ENCODE measurements at places on chromosomes 6 and 20.

DNA sequence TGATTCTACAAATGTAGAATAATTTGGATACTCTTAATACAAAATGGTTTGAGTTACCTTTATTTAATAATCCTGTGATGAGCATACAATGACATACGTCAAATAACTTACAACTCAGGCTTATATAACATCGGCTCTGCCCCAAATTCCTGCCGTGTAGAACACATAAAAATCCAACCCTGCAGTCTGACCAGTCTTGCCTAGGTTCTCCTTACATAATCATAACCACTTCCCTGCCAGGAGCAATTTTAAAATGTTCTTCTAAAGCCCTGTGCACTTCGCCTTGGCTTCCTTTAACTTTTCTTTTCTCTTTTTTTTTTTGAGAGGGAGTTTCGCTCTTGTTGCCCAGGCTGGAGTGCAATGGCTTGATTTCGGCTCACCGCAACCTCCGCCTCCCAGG, 16.2 kb upstream of the IER3 start:
- DNase-seq = no peak

- no peak for DNase-seq
Observed at GRCh38 chr6:3081960-3082359, 13.7 kb downstream of the RIPK1 start.

- no peak for DNase-seq
Observed at GRCh38 chr6:157221049-157221816, 102.1 kb downstream of the TMEM242 start.

DNA sequence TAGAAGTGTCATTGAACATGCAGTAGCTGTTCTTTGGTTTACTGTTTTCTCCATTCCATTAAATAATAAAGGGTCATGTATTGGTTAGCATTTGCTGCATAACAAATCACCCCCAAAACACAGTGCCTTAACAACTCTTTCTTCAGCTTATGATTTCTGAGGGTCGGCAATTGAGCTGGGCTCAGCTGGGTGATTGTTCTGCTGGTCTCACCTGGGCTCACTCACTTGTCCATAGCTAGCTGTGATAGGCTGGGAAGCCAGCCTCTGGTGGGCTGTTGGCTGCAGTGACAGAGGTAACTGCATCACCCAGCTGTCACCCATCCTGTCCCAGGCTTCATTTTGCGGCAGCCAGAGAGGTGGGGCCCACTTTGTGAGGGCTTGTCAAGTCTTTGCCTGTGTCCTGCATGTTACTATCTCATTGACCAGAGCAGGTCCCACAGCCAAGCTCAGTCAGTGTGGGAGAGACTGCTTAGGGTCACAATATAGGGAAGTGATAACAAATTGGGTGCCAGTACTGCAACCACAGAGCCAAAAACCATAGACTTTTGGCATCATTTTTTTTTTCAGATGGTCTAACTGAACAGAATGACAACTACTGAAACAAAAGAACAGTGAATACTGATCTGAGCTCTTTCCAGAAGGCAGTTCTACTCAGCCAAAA, 76.9 kb downstream of the SYNDIG1 start:
- no peak for DNase-seq

DNA sequence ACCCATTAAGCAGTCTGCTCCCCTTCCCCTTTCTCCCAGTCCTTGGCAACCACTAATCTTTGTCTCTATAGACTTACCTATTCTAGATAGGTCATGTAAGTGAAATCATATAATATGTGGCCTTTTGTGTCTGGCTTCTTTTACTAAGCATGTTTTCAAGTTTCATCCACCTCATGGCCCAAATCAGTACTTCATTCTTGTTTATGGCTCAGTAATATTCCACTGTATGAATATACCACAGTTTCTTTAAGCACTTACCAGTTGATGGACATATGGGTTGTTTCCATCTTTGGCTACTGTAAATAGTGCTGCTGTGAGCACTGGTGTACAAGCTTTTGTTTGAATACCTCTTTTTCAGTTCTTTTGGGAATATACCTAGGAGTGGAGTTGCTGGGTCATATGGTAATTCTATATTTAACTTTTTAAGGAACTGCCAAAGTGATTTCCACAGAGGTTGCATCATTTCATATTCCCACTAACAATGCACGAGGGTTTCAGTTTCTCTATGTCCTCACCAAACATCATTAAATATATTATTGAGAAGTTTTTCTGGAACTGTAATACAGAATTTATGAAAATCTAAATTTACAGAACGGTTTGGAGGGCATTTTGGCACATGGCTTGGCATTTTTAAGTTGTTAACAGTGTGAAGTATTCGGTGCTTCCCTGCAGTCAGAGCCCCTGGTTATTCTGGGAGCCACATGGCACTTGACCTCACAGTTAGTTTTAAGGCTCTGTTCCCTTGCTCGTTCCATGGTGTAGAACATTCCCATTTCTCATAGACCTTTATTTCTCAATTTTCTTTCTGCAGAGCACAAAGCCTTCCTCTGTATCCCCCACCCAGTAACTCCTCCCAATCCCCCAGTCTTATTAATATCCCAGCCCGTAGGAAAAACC, 27.0 kb upstream of the DTNBP1 start:
- no peak for DNase-seq

DNA sequence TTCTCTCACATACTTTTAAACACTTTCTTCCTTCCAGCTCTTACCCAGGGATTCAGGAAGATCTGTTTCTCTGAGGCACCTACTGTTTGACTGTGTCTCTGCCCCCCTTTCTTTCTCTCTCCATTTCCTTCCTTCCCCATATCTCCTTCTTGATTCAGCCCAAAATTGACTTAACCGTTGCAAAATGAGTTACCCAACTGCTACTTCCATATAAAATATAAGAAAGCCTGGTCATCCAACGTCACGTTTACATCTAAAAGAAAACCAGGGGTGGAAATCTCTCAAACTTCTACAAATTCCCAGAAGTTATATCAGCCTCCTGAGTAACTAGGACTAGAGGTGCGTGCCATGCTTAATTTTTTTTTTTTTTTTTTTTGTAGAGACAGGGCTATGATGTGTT, 95.2 kb upstream of the INSM1 start:
- no peak for DNase-seq

DNA sequence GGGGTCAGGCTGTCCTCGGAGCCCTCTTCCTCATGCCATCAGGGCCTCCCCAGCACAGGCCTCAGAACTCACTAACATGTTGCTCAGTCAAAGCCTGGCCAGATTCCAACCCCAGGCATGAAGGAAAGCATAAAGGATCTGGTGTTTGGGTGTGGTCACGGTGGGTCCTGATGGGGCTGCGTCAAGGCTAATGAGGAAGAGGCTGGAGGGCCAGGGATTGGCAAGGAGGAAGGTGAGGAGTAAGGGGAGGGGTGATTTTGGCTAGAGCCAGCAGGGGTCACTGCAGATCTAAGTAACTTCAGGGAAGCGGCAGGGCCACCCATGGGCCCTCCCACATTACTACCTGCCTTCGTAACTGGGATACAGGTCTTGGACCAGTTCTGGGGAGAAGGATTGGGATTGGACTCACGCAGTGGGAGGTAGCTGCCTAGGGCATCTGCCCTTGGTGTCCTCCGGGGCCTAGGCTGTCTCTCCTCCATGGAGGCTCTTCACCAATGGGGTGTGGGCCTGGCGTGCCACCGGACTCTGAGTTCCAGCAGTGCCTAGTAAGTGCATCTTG, 36.2 kb upstream of the MRPS18A start:
- DNase-seq = peak; percentile 52

DNA sequence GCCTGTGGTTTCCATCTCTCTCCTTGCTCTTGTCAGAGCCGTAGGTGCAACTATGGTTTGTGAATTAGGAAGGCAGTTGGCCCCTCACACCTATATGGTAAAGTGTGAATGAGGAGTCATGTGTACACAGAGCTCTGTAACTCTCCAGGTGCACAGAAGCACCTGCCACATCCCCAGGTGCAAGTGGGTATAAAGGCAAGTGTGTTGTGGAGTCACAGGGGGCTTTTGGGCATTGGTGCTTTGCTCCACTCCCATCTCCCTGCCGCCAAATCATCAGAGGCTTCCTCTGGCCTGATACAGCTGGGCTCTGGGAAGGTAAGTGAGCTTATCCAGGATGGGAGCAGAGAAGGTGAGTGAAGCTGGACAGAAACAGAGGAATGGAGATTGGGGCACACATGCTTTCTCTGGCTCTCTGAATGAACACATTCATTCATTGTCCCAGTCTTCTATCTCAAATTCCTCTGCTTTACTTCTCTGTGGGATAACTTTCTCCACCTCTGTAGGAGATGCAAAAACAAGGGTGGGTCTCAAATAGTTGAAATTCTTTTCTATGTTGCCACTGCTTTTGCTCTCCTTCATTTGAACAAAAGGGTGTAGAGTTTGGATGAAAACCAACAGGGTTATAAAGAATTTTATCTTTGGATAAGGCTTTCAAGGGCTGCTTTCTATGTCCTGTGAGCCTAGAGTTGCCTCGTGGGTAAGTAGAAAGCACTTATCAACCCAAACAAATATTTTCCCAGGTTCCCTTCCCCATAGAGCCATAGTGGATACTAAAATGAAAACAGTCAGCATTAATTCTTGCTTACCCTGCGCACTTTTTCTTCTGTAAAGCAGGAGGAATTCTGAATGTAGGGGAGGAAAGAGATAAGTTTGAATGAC, 45.0 kb upstream of the RIPOR2 start:
- peak; percentile 89 for DNase-seq

DNA sequence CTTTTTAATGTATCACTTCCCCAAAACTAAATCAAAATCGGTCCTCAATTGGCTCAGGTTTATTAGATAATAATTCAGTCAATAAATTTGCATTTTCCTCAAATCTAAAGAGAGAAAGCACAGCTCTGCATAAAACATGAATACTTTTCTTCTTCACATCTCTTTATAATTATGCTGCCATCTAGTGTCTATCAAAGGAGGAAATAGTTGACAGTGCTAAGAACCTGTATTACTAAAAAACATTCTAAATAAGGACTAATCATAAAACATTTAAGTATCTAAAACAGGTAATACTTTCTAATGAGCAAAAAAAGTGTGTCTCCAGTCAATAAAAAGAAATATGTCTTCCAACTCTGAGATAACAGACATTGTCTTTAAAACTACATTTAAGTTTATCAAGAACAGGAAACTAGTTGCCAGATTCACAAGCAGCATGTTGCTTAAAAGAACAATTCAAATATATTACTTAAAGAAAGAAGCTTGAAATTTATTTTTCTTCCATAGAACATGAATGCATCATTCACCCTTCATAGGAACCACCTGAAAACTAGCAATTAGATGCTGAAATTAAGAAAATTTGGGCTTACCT, 56.5 kb upstream of the DST start:
- DNase-seq = no peak

GRCh38 chr6:110756817-110757216, 58.5 kb downstream of the CDK19 start:
- no peak for DNase-seq

DNA sequence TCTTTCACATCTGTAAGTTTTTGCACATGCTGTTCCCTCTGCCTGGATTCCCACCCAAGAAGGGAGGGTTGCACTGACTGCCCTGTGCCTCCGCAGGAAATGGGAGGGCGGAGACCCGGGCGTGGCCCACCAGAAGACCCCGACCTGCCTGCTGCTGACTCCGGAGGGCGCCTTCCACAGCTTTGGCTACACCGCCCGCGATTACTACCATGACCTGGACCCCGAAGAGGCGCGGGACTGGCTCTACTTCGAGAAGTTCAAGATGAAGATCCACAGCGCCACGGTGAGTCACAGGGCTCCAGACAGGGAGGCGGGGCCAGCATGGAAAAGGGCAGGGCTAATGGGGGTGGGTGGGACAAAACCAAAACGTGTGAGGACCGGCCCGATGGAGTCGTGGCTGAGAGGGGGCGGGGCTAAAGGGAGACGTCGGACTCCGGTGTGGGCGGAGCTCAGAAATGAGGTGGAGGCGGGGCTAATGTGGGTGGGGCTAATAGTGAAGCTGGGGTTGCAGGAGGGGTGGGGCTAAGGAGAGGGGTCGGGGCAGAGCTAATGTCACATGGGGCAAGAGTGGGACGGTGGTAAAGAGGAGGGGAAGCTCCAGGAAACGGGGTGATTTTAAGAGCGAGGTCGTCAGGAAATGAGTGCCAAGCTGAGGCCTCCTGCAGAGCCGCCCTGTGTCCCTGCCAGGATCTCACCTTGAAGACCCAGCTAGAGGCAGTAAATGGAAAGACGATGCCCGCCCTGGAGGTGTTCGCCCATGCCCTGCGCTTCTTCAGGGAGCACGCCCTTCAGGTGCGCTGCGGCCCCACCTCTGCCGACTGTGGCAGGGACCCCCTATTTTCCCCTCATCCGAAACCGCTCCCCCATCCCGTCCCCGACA, 12.6 kb downstream of the HSPA12B start:
- DNase-seq = no peak

DNA sequence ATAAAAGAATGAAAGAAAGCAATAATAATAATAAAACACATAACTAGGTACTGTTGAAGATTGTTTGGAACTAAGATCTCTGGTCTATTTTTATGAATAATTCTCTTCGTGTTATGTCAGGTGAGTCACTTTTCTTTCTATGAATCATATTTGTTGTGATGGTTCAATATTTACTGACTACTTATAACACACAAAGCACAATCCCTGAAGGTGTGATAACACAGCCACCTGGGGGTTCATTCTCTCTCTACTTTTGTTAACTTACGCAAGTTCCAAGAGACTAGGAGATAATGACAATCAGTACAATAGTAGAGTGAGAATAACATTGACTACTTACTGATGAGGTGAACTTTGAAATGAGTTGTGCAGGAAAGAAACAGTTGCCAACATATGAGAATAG, 149.9 kb downstream of the IBTK start:
- no peak for DNase-seq

DNA sequence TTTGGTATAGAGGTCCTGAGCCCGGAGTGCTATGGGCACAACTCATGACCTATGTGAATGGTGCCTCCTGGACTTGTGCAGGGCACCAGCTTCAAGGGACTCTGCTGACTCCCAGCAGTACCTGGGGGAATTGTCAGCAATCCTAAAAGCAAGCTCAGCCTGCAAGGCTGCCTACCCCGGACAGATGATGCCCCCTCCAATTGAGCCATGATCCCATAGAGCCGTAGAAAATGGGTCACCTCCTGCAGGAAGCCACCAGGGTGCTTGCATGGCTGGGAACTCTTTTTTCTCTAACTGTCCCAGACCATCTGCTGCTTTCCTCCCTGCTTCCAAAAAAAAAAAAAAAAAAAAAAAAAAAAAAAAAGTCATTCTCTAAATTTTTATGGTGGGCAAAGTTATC, 12.9 kb upstream of the PRND start:
- DNase-seq = no peak
